ENCODE measurements at places on chromosomes 13 and 19.

GRCh38 chr13:30851697-30852096 lies 54.4 kb upstream of the MEDAG start:
- no peak for DNase-seq

- no peak for DNase-seq
Observed at GRCh38 chr19:19205416-19206410, 2.5 kb upstream of the NR2C2AP start.

GRCh38 chr13:38421590-38422560 lies 72.2 kb downstream of the UFM1 start:
- DNase-seq, result no peak

GRCh38 chr19:6837525-6837924 lies 49.9 kb upstream of the ADGRE1 start:
- DNase-seq, result peak; percentile 19

- no peak for DNase-seq
Observed at GRCh38 chr13:32267836-32268439, 47.2 kb downstream of the ZAR1L start.

DNA sequence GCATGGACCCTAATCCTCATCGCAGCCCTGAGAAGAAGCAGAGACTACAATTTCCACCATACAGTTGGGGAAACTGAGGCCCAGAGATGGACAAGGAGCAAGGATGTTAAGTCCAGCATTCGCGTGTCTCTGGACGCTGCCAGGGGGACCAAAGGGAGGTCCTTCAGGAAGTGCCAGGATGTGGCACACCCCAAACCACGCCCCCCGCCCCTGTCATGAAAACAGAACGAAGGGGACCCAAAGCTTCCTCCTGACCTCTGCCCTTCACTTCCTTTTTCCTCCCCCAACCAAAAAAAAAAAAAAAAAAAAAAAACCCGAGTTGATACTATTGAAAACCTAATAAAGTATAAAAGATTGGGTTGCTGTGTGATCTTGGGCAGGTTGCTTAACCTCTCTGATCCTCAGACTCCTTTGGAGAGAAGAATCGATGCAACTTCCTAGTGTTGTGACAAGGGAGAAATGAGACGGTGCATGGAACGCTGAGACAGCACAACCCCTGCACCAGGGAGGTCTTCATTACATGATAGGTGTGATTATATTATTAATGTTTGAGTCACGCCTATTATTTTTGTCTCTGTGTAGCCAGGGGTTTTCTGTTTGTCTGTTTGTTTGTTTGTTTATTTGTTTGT lies 2.7 kb upstream of the ZBTB7A start:
- DNase-seq, result no peak

- no peak for DNase-seq
Observed at GRCh38 chr19:40400559-40400958, 10.6 kb upstream of the HIPK4 start.

DNA sequence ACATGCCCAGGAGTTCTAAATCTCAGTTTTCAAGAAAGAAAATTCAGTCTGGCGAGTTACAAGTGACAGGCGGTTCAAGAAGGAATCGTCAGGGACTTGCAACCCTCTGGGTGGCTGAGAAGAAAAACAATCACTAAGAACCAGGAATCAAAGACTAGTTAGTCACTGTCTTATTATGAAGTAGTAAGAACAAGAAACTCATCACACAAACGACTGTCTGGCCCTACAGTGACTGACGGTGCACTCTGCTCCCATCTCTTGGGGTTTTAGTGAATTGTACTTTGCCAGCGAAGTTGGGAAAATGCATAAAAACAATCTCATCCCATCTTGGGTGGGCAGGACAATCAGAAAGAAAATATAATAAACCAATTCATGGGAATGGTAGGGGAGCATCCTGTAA lies 63.7 kb upstream of the SACS start:
- DNase-seq, result no peak

DNA sequence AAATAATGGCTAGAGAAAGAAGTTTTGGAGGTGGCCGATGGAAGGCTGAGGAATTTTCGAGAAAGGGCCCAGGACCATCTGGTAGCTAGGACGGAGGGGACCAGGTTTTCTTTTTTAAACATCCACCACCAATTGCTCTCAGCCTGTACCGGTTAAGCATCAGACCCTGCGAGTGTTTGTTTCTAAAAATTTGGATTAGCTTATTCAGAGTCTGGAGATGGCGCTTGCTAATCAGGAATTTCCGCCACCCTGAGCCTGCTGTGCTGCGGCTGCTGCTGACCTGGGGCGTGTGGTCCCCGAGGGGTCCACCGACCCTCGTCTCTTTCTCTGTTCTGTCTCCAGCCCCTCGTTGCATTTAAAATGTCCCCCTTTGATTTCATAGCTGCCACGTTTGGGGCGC lies 2.0 kb downstream of the UHRF1 start:
- DNase-seq, result no peak

DNA sequence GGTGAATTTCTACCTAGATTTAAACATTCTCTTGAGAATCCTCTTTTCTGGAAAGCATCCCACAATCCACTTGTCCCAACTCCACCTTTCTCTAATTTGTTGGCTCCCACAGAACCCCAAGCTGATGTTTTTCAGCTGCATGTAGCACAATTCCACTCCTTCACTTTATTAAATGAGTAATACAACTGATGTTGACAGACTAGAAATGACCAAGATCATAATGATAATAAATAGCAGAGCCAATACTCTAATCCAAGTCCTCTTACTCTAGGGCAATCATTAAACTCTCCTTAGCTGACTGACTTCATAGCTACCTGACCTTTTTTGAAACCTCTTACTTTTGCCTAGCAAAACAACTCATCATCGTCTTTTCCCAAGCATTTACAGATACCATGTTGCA lies 27.9 kb upstream of the STARD13 start:
- DNase-seq, result no peak

DNA sequence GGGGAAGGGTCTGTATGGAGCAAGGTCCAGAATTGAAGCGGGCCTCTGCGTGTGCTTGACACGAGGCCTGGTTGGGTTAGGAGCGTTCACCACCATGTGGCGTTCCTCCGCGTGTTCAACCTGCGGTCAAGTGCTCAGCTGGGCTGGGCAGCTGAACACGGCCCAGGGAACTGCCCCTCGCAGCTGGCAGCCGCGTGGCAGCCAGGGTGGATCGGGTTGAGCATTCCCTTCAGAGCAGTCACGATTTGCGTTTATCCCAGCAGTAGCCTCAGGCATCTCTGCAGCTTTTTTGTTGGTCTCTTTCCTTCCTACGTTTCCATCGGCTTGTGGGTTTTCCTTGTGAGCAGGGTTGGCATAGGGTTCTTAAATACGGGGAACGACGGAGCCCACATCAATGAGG lies 28.7 kb upstream of the F2RL3 start:
- DNase-seq, result no peak

- no peak for DNase-seq
Observed at GRCh38 chr13:59877933-59878332, 285.8 kb downstream of the DIAPH3 start.

DNA sequence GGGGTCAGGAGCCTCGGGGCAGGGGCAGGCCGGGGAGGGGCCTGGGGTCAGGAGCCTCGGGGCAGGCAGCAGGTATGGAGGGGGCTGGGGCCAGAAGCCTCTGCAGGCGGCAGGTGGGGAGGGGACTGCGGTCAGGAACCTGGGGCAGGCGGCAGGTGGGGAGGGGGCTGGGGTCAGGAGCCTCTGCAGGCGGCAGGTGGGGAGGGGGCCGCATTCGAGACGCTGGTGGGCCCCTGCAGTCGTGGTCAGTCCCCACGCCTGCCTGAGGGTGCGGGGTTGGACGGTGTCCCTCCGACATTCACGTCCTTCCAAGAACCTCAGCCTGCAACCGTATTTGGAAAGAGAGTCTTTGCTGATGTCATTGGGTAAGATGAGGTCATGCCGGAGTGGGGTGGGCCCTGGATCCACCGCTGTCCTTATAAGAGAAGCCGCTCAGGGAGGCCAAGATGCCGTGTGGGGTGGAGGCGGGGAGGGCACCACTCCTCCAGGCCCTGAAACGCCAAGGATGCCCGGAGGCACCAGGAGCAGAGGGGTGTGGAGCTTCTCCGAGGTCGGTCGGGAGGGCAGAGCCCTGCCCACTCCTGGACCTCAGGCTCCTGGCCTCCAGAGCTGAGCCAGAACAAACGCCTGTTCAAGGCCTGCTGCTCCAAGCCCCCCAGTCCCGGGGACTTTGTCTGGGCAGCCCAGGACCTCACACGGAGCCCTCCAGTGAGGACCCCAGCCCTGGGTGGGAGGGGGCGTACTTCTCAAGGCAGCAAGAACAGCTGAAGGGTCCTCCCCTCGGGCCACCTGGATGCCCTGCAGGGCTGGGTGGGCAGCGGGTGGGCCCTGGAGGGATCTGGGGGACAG lies 30.1 kb downstream of the PIP5K1C start:
- no peak for DNase-seq

GRCh38 chr13:97321616-97322321 lies 99.6 kb downstream of the MBNL2 start:
- no peak for DNase-seq

DNA sequence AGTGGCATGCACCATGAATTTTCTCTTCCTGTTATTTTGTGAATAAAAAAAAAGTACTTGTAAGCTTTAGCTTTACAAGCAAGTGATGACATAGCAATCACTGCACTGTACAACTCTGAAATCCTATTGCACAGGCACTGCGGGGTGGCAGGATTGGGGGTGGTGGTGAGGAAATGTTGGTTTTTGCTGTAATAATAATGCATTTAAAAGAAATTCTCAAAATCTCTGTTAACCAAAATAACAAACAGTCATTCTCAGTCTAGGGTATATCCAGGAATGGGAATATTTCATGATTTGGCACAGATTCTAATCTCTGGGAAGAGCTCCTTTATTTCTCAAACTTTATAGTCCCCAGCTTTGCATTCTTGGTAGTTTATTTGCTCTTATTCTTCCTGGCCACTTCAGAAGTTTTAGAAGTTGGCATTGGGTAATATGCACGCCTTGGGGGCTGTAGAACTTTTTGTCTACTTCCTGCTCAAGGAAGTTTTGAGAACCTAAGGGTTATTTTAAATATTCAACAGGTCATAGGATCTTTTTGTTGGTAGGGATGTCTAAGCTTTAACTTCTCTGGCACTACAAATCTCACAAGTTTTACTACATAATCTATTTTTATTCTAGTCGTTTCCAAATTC lies 353.0 kb upstream of the KLF12 start:
- no peak for DNase-seq

- DNase-seq, result no peak
Observed at GRCh38 chr13:54611390-54611789, 1582.8 kb downstream of the OLFM4 start.
